ENCODE measurements at places on chromosomes 6 and 20.

- no peak for DNase-seq
Observed at GRCh38 chr20:37299718-37300528, 10.5 kb downstream of the MANBAL start.

DNA sequence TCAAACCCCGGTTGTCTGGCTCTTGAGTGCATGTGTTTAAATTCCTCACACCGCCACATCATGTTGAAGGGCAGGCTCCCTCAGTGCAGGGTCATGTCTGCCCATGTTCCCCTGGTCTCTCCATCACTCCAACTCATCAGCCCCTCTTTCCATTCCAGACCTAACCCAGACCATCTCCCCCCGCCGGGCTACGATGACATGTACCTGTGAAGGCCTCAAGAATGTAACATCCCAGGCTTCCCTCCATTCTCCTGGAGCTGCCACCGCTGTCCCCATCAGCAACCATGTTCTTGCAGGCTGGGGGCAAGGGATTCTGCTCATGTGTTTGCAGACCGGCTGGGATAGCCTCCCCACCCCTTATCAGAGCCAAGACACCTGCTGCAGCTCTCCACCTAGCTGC, 19.9 kb downstream of the TMEM74B start:
- DNase-seq = no peak

DNA sequence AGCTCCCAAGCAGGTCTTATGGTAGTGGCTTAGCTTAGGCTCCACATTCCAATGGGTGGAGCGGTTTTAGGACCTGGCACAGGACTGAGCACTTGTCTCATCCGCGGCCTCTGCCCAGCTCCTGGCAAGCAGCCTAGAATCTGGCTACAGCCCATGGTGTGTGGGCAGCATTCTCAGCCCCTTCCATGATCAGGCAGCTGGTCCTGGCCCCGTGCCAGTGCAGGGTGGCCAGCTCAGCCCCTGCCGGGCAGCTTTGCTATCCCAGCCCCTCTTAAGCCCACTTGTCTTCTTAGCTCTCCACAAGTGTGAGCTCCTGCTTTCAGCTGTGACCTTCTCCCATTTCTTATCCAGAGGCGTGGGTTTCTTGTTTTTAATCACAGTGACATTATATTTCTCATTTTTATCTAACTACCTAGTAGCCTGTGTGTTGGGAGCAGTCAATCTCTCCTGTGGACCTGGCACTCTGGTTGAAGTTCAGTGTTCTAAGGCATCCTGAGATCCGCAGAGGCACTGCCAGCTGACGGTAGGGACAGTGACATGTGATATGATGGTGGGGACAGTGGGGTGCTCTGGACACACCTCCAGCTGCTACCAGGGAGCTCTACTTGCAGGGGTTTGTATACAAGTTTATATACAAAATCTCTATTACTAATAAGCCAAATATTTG, 119.9 kb upstream of the PRND start:
- no peak for DNase-seq

DNA sequence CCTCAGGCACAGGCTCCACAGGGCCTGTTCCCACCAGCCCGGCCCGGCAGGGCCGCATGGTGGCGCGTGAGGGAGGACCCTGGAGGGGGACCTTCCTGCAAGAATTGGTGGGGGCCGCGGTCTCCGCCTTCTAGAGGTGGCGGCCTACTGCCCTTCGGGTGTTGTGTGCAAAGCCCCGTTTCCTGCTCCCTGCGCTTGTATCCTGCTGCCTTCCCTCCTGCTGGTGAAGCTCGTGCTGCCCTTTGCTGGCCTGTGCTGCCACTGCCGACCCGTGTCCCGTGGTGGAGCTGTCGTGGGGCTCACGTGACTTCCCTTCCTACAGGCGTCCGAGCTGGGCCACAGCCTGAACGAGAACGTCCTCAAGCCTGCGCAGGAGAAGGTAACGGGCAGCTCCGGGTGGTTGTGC, 8.4 kb upstream of the COL20A1 start:
- no peak for DNase-seq

DNA sequence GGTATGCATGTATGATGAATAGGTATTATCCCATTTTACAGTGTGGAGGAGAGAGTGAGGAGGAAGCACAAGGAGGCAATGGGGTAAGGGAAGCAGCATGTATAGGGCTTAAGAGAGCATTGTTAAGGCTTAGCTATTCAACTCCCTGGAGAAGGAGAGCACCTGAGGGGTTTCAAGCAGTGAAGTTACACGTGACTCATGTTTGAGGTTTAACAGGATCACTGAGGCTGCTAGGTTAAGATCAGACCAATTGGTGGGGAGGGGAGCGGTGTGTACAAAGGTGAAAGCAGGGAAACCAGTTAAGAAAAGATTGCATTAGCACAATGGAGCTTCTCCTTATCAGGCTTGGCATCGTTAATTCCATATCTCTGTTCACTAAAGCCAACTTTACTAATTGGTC, 64.4 kb upstream of the NHSL1 start:
- no peak for DNase-seq

GRCh38 chr6:167130008-167130677, 7.2 kb downstream of the CCR6 start:
- no peak for DNase-seq
